Anterior cingulate cortex (tissue), 58 donors: ENCODE measurements at places on chromosomes 3 and 15.

DNA sequence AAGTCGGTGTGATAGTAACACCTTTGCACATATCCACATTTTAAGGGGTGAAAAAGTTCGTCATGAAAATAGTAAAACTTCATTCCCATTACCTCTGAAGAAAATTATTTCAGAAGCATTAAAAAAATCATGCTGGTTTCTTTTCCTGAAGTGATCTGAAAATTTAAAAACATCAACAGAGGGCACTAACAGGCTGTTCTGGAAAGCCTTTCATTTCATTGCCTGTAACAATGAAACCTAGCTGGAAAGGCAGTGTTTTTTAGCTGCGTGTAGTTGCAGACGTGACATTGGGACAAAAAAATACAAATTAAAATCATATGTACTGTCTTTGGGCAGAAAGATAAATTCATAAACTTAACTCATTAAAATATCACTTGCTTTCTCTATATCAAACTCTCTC lies 993.8 kb downstream of the GBE1 start:
- DNase-seq, result no peak

GRCh38 chr3:55405436-55405835 lies 81.7 kb downstream of the WNT5A start:
- no peak for DNase-seq

GRCh38 chr3:49636883-49637609 lies 37.1 kb upstream of the APEH start:
- DNase-seq, result peak; percentile 36

- no peak for DNase-seq
These were observed 8.9 kb downstream of the ICE2 start for GRCh38 chr15:60469893-60470641.

DNA sequence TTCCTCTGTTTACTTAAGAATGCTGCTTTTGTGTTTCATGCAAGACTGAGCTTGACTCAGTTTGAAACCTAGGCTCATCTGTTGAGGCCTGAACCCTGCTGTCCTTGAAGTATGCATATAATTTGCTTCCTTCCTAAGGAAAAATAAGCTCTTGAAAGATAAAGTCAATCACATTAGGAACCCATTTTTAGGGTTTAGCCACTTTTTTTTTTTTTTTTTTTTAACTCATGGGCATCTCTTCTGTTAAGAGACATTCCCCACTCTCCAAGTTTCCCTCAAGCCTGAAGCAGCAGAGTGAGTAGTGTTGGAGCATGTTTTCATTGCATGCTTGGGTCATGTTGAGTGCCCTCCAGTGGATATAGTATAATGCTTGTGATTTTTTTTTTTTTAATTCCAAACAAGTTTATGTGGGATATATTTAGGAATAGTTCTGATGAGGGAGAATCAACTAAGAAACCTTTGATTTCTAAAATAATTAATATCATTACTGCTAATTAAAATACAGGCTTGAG lies 3.6 kb downstream of the CTNNB1 start:
- DNase-seq, result no peak

DNA sequence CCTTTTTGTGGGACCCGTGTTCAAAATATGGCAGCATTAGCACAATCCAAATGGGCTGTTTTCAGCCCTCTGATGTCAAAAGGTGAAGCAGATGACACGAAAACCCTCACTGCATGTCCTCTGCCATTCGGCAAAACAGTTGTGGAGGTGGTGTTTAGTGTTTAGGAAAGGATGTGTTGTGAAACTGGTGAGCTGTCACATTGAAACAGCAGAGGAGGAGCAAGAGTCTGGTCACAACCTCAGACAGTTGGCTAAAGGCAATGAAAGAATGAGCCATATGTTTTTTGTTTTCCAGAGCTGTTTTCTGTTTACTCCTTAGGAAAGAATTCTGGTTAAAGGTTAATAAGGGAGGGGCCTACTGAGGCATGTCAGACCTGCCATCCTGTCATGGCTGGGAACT lies 140.7 kb downstream of the VPS8 start:
- DNase-seq, result no peak

GRCh38 chr3:122019493-122019892 lies 2.6 kb downstream of the ILDR1 start:
- no peak for DNase-seq

GRCh38 chr3:179474480-179474879 lies 23.2 kb upstream of the GNB4 start:
- DNase-seq, result no peak

GRCh38 chr3:160003520-160004128 lies 15.0 kb downstream of the IL12A start:
- peak; percentile 14 for DNase-seq
